Progenitor cell of endocrine pancreas (in vitro differentiated cells): ENCODE measurements at places on chromosomes 1 and 21. TPM values are rescaled to one million over a fixed set of nuclear protein-coding genes. Genes with fewer than 3 reads are reported as not detected.

DNA sequence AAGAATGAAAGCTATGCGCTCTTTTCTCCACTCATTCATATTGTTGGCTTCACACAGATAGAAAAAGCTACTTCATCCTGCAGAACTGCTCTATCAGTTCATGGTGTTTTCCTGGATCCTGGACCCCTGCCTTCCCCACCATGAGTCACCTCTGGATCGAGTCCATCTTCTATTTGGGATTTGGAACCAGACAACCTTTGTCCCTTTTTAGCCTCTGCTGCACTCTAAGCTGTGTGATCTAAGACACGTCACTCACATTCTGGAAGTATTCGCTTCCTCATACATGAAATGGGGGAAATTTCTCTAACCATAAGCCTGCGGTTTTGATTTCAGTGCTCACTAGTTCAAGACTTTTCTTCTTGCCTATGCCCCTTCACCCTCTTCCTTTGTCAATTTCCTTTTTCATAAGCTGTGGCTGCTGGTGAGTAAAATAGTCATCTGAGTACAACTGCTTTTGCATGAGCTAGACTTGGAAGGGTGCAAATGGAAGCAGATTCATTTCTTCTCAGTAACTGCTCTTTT is 14.1 kb upstream of the DEGS1 start:
- H3K4me3 ChIP-seq, result no peak overlapping the region
- no peak for DNase-seq
- H3K4me1 ChIP-seq, result no peaks in the 10 kb centered on the region
- peaks cover 13% of the 10 kb centered on the region for H3K27me3 ChIP-seq
- peaks cover 2% of the 10 kb centered on the region for H3K36me3 ChIP-seq
- H3K27ac ChIP-seq, result no peak overlapping the region

DNA sequence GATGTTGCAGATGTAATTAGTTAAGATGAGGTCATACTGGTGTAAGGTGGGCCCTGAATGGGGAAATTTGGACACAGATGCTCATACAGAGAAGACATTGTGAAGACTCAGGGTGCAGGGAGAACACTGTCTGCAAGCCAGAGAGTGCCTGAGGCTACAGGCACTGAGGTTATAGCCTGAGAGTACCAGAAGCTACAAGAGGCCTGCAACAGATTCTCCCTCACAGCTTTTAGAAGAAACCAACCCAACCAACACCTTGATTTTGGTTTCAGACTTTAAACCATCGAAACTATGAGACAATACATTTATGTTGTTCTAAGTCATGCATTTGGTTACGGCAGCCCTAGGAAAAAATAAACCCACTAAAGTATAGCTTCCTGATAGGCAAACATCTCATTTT is 321.7 kb upstream of the USP25 start:
- no peaks in the 10 kb centered on the region for H3K27me3 ChIP-seq
- H3K27ac ChIP-seq, result no peak overlapping the region
- DNase-seq, result no peak
- H3K4me1 ChIP-seq, result peaks cover 6% of the 10 kb centered on the region

MXRA8 gene
- total RNA-seq, result 24.3 and 25.0 TPM in 2 replicates

LAX1 gene
- total RNA-seq, result not detected in 2 replicates

- H3K36me3 ChIP-seq, result no peaks in the 10 kb centered on the region
- H3K27me3 ChIP-seq, result no peaks in the 10 kb centered on the region
- no peak for DNase-seq
- no peak overlapping the region for H3K27ac ChIP-seq
Measured at GRCh38 chr1:99735852-99736251, 30.6 kb downstream of the FRRS1 start.

HENMT1 gene
- 5.9 and 9.1 TPM in 2 replicates for total RNA-seq

DNA sequence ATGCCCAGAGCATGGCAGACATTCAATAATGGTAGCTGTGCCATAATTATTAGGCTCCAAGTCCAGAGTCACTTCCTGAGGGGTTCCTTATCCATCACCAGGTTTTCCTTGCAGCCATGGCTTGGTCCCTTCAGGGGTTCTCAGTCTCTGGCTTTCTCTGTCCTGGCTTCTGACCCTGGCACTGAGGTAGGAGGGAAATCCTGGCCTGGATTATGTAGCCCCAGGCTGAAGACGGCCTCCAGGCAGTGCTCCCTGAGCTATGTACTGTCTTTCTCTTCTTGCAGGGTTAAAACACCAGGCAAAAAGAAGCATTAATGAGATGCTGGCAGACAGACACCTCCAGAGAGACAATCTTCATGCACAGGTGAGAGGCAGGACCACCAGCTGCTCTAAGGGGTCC is 9.5 kb upstream of the PADI3 start:
- peaks cover 17% of the 10 kb centered on the region for H3K27me3 ChIP-seq
- H3K4me3 ChIP-seq, result no peak overlapping the region

SYT6 gene
- total RNA-seq, result 0.98 and 1.2 TPM in 2 replicates

DNA sequence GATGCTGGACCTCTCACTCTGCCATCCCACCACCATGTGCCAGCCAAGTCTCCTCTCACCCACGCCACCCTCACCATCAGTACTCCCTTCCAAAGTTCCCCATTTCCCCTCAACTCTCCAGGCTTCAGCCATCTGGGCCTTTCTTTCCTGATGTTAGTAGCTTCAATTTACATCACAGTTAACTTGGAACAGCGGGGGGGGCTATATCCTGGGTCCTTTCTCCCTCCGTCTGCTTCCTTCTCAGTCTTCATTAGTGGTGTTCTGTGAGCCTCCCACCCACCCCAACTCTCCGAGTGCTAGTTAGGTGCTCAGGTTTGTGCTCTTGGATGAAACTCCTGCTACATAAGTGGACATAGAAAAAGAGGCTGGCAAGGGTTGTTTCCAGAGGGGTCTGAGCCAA is 31.9 kb downstream of the KCNC4 start:
- peaks cover 7% of the 10 kb centered on the region for H3K4me1 ChIP-seq
- no peaks in the 10 kb centered on the region for H3K36me3 ChIP-seq
- no peak overlapping the region for H3K4me3 ChIP-seq
- H3K27ac ChIP-seq, result no peak overlapping the region
- peaks cover 71% of the 10 kb centered on the region for H3K27me3 ChIP-seq

CBR3 gene
- total RNA-seq, result not detected in 2 replicates

DNA sequence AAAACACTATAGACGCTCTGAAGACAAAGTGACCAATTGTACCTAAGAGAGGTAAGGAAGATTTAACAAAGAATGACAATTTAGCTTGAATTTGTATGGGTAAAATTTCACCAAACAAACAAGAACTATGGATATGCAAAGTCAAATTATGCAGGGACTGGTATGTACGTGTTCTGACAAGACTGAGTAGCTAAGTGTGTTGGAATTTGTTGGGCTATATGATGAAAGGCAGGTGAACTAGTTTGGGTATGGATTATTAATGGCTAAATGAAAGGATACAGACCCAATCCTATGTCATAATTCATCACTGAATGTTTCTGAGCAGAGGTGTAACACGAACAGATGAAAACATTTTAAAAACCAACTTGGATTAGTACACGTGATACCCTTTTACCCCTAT is 7.6 kb downstream of the DNTTIP2 start:
- H3K27me3 ChIP-seq, result no peaks in the 10 kb centered on the region
- peaks cover 34% of the 10 kb centered on the region for H3K36me3 ChIP-seq
- peaks cover 2% of the 10 kb centered on the region for H3K4me1 ChIP-seq
- no peak overlapping the region for H3K27ac ChIP-seq
- no peak for DNase-seq
- H3K4me3 ChIP-seq, result no peak overlapping the region

- H3K4me3 ChIP-seq, result no peak overlapping the region
- H3K36me3 ChIP-seq, result no peaks in the 10 kb centered on the region
- peaks cover 19% of the 10 kb centered on the region for H3K27me3 ChIP-seq
- H3K27ac ChIP-seq, result no peak overlapping the region
- H3K4me1 ChIP-seq, result peaks cover 3% of the 10 kb centered on the region
Measured at GRCh38 chr1:4616831-4617465, 37.5 kb upstream of the AJAP1 start.

RAB42 gene
- total RNA-seq, result 0.65 and 2.1 TPM in 2 replicates
